T-helper 22 cell (primary cell): ENCODE measurements at places on chromosomes 16 and 17.

GRCh38 chr17:68606451-68607307, 5.5 kb upstream of the FAM20A start:
- no peak for DNase-seq

DNA sequence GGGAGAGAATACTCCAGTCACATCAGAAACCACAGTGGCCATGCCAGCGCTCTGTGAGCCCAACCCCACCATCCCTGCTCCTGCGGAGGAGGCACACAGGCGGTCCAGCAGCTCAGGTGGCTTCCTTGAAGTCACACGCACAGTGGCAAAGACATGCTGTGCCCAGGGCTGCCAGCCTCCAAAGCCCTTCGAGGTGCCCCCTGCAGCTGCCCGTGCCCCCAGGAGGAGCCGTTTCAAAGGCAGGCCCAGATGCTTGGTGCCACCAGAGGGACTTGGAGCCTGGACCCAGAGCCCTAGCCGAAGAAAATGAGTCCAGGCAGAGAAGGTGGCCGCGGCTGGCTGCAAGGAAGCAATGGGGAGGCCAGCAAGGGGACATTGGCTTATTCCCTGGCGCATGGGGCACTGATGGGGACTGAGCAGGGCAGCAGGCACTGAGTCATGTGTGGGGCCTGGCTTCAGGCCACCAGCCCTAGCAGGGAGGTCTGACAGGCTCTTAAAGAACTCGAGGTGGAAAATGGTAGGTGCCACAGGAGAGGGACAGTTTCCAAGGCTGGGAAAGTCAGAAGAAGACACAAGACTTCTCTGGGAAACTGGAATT, 17.2 kb upstream of the CACNG1 start:
- DNase-seq: no peak

GRCh38 chr17:57288040-57288772, 31.9 kb downstream of the MSI2 start:
- DNase-seq: no peak

DNA sequence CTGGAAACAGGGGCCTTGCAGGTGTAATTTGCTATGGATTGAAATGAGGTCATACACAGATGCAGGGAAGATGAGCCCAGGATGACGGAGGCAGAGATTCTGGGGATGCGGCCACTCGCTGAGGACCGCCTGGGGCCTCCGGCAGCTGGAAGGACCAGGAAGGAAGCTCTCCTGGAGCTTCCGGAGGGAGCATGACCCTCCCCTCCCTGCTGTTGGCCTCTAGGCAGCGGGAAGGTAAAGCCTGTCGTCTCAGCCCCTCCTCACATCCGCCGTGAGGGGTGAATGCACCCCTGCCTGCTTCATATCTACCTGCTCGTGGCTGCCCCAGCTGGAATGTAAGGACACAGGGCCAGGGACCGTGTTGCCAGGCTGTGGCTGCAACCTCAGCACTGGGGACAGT, 29.1 kb upstream of the ZNF469 start:
- DNase-seq: no peak

DNA sequence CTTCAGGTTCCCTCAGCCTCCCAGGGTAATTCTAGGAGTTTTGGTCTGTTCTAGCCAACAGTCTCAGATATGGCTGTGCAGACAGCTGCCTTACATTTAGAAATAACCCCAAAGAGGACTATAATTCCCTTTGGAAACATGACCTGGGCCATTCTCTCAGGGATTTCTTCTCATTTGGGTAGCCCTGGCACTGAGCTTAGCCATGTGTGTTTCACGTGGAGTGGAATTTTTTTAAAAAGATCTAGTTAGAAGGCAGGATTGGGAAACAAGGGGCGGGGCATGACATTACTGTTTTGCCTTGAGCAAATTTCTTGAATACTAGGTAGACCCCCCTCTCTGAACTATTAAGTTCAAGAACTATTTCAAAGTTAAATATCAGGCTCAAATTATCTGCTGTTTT, 29.6 kb upstream of the MRC2 start:
- DNase-seq: no peak

DNA sequence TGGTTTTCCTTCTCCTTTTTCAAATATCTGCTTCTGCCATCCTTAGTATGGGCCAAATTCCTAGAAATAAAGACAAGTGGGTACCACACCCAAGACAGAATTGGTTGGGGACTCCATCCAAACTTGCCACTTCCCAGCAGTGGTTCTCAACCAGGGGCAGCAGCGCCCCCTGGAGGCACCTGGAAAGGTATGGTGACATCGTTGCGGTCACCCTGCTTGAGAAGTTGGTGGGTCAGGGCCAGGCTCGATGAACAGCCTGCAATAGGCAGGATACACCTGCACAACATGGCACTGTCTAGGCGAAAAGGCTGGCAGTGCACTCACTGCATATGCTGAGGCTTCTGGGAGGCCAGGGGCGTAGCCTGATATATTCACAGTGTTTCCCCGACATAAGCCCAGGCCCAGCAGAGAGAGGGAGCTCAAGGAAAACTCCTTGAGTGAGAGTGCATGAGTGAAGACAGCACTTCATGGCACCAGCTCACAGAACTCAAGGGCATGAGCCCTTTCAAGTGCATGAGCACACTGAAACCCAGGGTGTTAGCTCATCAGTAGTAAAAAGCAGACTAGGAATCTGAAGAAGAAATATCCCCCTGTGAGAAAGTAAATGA, 57.7 kb downstream of the CMC2 start:
- no peak for DNase-seq

GRCh38 chr17:269616-270514, 82.7 kb downstream of the RPH3AL start:
- no peak for DNase-seq

- no peak for DNase-seq
Measured at GRCh38 chr16:51875834-51876600, 670.9 kb downstream of the TOX3 start.

GRCh38 chr17:70552982-70553334, 383.6 kb downstream of the KCNJ2 start:
- DNase-seq: no peak

- no peak for DNase-seq
Measured at GRCh38 chr16:84924331-84925091, 86.8 kb downstream of the ZDHHC7 start.

GRCh38 chr17:59972778-59973177, 8.2 kb upstream of the RNFT1 start:
- DNase-seq: no peak

GRCh38 chr16:25005445-25006306, 9.5 kb downstream of the ARHGAP17 start:
- DNase-seq: no peak

GRCh38 chr16:27724482-27725235, 174.7 kb downstream of the KATNIP start:
- DNase-seq: no peak

DNA sequence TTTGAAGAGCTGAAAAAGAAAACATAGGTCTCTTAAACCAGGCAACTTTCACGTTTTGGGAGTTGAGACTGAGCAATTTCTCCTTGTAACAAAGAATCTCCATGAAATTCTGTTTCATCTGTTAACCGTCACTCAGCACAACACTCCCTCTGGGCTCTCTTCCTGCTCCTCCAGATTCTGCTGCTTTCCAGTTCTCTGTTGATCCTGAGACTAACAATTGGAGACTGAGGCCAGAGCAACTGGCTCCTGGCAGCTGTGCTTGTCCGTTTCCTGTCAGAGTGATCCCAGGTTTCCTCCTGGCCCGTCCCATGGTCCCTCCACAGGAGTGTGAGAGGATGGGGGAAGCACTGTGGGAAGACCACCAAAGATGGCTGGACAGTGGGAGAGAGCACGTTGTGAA, 32.5 kb downstream of the IST1 start:
- no peak for DNase-seq

DNA sequence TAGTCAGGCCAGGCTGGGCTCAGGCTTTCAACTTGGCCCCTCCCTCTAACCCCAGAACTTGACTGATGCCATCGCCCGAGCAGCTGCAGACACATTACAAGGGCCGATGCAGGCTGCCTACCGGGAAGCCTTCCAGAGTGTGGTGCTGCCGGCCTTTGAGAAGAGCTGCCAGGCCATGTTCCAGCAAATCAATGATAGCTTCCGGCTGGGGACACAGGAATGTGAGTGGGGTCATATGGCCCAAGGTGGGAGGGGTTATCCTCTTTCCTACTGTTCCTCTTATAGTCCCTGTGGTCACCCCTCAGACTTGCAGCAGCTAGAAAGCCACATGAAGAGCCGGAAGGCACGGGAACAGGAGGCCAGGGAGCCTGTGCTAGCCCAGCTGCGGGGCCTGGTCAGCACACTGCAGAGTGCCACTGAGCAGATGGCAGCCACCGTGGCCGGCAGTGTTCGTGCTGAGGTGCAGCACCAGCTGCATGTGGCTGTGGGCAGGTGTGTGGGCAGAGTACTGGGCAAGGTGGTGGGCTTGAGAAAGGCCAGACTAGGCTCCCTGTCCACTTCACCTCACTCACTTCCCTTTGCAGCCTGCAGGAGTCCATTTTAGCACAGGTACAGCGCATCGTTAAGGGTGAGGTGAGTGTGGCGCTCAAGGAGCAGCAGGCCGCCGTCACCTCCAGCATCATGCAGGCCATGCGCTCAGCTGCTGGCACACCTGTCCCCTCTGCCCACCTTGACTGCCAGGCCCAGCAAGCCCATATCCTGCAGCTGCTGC, 2.1 kb upstream of the NRN1L start:
- no peak for DNase-seq

- no peak for DNase-seq
Measured at GRCh38 chr17:18987862-18988545, 16.6 kb downstream of the FAM83G start.

DNA sequence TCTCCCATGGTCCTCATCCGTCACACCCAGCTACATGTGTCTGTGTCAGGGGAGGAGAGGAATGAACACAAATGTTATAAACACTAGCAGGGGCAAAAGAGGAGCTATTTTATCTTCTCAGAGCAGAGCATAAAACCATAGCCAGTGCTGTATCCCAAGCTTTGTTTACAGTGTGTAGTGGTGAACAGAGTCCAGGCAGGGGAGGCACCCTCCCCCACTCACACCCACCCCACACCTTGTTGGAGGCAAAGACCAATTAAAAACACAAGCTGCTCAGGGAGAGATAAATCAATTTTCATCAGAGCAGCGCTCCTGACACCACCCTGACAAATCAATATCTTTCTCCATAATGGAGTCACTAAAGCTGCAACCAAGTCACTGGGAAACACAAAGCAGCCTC, 132.6 kb upstream of the CCL2 start:
- no peak for DNase-seq

DNA sequence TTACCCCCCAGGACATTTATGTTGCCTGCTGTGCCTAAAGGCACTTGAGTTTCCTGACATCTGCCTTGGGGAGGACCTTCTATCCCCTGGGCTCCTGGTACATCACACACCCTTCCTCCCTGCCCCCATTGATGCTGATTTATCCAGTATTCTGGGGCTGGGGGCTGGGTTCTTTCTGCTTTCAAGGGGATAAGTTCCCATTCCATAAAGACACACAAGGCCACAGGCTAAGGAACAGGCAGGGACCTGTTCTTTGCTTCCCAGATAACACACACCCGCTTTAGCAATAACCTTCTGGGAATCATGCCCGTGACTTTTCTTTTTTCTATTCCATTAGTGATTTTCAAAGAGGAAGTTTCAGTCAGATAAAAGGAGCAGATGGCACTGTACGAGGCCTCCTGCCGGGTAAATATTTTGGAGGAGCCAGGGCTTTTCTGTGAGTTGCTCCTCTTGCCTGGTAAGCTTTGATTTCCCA, 30.6 kb downstream of the CHD9 start:
- DNase-seq: no peak

DNA sequence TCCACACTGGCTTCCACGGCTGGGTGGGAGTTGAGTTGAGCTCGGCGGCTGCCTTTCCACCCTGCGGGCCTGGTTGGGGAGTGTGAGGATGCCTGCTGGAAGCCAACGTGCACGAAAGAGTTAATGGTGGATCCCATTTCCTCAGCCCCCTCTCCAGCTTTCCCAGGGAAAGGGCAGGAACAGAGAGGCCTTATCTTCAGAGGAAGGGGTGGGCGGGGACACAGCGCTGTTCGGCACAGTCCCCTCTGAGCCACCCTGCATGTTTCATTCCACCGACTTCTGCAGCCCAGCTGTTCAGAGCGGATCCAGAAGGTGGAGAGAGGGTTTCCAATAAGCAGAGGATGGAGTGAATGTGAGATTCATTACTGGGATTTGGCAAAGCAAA, 295.3 kb downstream of the SEC14L1 start:
- no peak for DNase-seq

- no peak for DNase-seq
Measured at GRCh38 chr16:84883301-84883700, 63.5 kb downstream of the CRISPLD2 start.

DNA sequence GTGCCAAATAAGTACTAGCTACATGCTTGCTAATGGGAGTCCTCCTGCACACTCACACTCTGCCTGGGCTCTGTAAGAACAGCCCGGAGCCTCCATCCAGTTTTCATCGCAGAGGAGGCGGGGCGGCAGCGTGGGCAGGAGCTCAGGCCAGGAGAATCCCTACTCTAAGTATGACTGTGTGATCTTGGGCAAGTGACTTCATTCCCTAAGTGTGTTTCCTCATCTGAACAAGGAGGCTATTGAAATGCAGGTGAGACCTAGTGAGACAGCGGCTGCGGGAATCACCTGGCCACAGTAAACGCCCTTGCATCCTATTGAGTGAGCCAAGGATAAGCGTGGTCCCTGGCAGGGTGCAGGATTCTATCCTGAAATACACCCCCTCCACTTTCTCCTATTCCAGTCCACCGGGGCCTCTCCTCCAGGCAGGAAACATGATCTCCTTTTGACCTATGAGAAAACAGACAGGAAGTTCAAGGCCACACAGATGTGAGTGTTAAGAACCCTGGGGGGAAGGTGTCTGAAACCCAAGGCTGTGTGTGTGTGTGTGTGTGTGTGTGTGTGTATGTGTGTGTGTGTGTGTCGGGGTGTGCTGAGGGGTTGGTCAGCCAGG, 5.2 kb upstream of the RAI1 start:
- no peak for DNase-seq

- DNase-seq: no peak
Measured at GRCh38 chr16:918741-919657, 51.8 kb downstream of the LMF1 start.

DNA sequence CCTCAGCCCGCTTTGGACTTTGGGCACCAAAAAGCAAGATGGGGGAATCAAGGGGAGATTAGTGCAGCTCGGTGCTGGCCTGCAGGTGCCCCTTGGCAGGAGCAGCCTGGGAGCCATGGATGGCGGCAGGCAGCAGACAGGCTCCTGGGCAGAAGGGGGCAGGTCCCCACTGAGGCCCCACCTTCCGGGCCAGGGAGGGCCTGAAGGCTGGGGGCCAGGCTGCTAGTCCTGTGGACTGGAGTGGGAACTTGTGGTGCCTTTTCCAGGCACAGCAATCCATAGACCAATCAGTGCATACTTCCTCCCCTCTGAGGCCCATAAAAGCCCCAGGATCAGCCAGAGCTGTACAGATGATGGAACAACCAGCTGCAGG, 64.0 kb downstream of the USP32 start:
- no peak for DNase-seq

GRCh38 chr16:800834-801511, 439 bp upstream of the GNG13 start:
- no peak for DNase-seq

DNA sequence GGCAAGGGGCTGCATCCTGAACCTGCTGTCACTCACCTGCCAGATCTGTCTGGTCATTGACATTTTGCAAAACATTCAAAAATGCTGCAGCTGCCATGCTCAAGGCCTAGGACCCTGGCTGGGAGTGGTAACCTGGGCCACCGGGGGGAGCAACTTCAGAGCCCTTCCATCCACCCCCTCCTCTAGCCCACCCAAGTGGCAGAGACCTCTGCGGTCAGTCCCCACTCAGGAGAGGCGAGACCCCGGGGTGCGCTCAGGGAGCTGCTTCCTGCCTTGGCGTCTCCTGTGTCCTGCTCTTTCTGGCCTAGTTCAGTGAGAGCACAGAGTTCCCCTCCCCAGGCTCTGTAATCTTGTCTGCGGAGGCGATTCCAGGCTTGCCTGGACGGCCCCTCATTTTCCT, 108.8 kb downstream of the CCDC182 start:
- no peak for DNase-seq

- no peak for DNase-seq
Measured at GRCh38 chr17:60493847-60494321, 32.2 kb downstream of the APPBP2 start.
